Ecto neural progenitor cell (in vitro differentiated cells): ENCODE measurements at places on chromosomes 2 and 18.
A peak's percentile ranks its signal among the peaks of the same experiment; 100 is the strongest.

GRCh38 chr18:22211657-22212056, 42.3 kb downstream of the GATA6 start:
- DNase-seq: no peak

- DNase-seq: peak; percentile 56
Measured at GRCh38 chr18:9803698-9804516, 81.9 kb upstream of the TXNDC2 start.

DNA sequence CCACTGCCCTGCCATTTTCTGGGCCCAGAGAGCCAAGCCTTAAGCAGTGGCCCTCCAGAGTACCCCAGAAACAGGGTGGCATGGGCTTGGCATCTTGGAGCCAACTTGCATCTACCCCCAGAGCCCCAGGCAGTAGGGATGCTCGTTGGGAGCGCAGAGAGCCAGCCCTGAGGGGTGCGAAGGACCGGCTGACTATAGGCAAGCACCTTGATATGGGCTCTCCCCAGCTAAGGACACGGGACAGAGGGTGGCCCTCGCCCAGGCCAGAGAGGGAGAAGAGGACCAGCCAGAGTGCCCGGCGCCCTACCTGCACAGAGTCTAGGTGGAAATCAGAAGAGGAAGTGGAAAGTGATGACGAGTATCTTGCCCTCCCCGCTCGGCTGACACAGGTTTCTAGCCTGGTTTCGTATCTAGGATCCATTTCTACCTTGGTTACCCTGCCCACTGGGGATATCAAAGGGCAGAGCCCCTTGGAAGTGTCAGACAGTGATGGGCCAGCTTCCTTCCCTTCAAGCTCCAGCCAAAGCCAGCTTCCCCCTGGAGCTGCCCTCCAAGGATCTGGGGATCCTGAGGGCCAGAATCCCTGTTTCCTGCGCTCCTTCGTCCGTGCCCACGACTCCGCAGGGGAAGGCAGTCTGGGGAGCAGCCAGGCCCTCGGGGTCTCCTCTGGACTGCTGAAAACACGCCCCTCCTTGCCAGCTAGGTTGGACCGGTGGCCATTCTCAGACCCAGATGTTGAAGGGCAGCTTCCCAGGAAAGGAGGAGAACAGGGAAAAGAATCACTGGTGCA, 16.2 kb downstream of the CEP68 start:
- DNase-seq: no peak

DNA sequence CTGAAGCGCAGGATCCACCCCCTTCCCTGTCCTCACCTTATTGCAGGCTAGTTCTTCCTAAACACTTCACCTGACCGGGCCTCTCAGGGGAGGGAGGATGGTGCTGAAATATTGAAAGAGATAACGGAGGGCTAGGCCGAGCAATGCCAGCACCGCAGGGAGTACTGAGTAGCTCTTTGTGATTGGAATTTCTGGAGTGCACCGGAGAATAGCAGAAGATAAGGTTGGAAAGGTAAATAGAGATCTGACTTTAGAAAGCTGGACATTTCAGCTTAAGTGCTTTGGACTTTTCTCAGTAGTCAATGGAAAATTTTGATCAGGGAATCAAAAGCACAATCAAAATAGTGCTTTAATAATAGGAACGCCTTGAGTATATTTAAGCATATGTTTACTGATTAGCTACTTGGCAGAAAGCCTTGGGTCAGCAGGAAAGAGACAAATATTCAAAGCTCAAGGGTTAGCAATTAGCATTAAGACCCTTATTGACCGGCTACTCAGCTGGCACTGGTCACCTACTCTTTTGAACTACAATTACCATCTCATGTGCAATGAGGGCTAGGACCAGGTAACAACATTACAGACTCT, 142.9 kb upstream of the NDUFV2 start:
- DNase-seq: no peak

- no peak for DNase-seq
Measured at GRCh38 chr18:35029770-35030169, 11.4 kb upstream of the MAPRE2 start.
